ENCODE measurements at places on chromosomes 13 and 19.

- no peak for DNase-seq
Observed at GRCh38 chr13:48320891-48321510, 17.4 kb downstream of the RB1 start.

DNA sequence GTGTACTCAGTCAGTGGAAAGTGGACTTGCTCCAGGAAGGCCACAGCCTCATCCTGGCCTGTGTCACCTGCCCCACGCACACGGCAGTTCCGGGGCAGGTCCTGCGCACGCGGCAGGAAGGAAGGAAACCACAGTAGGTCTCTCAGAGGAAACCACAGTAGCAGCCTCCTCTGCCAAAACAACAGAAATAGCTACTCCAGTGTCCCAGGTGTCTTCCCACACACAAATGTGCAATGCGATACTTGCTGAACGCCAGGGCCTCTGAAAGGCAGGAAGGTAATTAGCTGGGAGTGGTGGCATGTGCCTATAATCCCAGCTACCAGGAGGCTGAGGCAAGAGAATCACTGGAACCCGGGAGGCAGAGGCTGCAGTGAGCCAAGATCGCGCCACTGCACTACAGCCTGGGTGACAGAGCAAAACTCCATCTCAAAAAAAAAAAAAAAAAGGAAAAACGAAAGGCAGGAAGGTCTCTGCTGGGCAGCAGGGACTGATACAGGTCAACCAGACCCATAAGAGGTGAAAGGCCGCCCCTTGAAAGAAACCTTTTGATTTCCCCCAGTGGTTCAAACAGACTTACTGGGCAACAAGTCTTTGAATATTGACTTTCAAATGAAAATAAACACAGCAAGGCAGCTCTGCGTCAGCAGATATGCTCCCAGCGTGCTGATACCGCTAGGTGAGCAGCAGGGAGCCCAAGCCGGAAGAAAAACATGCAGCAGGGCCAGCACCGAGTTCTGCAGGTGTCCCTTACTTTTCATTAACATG, 49.5 kb downstream of the CRYL1 start:
- no peak for DNase-seq

DNA sequence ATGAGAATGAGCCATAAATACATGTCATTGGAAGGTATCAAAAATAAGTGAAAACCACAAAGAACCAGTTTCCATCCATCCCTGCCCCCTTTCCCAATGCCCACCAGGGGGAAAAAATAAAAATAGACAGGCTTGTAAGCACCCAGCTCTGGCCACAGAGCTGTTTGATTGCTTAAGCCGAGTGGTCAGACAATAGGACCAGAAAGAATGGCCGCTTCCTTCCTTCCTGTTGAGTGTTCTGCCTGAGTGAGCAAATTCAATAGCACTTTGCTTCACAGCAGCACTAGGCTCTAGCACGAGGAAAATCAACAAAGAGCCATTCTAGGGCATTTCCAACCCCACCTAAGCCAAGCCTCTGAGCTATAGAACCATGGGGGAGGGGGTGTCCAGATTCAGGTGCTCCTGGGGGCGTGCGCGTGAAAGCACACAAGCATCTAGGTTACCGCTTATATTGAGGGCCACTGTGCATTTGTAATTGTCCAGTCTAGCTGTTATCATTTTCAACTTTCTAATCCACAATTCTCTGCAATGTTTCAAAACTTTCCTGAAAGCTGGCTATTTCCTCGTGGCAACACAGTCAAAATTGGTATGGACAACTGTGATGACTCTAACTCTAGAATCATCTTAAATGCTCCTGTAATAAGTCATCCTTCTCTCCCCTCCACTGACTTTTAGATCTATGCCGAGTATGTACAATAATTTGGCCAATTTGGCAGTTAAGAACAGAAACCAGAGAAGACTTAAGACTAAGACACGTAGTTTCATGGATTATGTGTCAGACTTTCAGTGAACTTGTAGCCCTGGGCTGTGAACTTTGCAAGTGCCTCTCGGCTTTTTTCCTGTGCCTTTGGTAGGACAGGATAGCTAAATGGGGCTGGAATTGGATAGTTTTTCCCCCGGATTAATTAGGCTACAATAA, 64.3 kb downstream of the SPRY2 start:
- DNase-seq: peak; percentile 79

GRCh38 chr13:108322206-108322824, 52.8 kb downstream of the TNFSF13B start:
- DNase-seq: peak; percentile 42

GRCh38 chr19:44694184-44694579, 4.8 kb upstream of the CEACAM16 start:
- DNase-seq: no peak

DNA sequence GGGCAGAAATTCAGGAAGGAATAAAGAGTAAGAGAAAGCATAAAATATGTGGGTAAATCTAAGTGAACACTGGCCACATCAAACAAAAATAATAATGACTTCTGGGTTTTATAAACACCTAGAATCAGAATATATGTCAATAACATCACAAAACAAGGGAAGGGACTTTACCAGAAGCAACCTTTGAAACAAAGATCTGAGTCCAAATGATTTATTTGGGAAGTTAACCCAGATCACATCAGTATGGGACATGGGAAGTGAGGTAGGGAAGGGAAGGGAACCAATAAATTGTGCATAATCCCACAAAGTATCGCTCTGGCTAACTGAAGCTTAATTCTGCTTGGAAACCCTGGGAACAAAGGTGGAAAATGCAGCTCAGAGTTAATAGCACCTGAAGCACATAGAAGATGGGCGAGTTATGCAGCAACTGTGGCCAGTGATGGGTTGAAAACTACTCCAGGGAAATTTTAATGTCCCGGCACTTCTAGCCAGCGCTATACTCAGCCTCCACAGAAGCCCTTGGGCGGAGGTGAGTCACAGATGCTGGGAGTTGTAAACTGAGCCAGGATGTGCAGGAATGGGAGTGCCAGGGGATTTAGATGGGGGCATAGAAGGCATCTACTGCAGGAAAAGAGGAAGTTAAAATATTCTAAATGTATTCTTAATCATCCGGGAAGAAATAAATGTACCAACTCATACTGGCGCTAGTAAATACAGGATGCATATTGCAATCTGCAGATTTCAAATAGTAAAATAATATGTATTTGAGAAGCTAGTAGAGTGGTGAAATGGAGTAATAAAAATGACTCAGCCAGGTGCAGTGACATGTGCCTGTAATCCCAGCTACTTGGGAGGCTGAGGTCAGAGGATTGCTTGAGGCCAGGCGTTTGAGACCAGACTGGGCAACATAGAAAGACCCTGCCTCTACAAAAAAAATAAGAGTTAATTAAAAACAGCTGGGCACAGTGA, 34.2 kb upstream of the CEBPG start:
- no peak for DNase-seq

DNA sequence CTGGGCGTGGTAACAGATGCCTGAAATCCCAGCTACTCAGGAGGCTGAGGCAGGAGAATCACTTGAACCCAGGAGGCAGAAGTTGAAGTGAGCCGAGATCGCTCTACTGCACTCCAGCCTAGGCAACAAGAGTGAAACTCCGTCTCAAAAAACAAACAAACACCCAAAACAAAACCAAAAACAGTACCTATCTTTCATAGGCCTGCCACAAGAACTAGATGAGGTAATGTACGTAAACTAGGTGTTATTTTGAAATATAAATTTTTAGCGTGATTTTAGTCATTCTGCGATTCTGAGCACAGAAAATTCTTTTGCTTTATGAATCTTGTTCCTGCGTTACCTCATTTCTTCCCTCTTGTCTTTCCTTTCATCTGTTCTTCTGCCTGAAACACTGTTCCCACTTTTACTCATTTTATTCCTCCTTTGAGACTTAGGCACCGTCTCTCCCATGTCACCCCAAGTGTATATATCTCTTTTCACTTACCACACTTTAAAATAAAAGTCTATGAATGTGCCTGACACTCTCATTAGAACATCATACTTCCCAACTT, 238.2 kb upstream of the HTR2A start:
- DNase-seq: no peak

- DNase-seq: peak; percentile 36
Observed at GRCh38 chr13:73849292-73849691, 284.9 kb downstream of the KLF12 start.

DNA sequence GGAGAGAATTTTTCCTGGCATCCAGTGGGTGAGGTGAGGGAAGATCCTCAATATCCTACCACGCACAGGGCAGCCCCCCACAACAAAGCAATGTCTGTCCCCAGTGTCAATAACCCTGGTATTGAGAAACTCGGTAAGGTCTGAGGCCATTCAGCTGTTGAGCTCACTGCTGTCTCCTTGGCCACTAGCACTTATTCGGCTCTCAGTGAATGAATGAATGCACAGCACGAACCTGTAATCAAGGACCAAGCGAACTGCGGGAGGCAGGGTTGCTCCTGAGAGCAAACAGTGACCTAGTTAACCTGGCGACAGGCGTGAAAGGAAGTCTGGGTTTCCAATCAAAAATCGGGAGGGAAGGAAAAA, 640 bp downstream of the ZSCAN5A start:
- DNase-seq: no peak

DNA sequence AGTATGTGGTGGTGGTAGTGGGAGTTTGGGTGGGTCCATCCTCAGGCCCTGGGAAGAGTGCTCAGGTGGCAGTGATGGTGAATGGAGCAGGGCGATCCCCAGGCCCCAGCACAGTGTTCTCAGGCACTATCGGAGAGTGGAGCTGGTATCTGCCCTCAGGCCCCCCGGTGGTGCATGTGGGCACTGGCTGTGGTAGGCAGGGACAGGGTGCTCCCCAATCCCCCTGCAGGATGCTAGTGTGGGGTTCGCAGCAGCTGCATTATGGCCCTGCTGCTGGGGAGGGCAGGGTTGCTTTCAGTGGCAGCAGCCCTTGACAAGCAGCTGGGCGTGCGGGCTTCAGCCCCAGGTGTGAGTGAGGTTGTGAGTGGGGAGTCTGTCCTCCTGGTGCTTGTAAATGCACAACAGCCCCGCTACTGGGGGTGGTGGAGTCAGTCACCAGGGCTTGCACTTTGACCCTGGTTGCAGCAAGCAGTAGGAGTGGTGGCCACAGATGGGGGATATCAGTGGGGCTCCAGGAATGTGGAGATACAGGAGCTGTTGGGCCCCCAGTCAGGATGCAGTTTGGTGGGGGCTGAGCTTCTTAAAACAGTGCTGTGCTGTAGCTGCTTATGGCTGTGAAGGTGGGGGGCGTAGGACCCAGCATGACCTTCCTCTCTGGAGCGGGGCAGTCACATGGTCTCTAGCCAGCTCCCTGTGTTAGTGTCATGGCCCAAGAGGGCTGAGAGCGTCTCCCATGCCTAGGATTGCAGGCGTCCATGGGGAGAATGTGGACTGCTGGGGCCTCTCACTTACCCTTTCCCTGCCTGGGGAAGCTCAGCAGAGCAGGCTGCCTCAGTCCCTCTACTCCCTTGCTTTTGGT, 38.7 kb upstream of the ARHGEF7 start:
- DNase-seq: no peak

DNA sequence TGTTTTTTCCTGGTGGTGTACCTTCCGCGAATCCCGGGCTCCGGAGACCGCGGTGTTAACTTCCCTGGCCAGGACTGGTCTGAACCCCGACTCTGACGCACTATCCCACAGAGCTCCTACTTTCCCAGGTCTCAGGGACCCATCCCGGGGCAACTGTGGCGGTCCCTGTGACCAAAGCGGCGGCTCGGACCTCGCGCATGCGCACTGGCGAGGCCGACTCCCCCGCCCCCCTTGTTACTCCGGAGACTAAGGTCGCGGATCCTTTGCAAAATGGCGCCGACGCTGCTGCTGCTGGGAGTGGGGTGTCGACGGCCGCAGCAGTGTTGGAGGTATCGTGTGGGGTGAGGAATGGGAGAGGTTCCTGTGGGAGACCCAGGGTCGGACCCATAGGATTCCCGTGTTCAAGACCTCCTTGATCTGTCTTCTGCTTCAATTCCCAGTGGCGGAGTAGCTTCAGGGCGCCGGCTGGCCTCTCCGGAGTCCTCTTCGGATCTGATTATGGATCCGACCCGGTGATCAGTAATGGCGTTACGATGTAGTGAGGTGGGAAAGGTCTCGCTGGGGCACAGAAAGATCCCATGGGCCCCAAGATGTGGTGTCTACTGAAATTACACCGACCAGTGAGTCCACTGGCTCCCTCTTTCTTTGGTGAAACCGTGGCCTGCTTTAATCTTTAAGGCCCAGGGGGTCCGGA, 66.6 kb upstream of the ZNF527 start:
- no peak for DNase-seq

- DNase-seq: no peak
Observed at GRCh38 chr19:22517496-22518411, 95.6 kb upstream of the ZNF98 start.

GRCh38 chr13:43272851-43273250, 249.5 kb downstream of the DNAJC15 start:
- DNase-seq: no peak

GRCh38 chr19:4518345-4519171, at the start of gene PLIN4:
Gene PLIN4 (minus strand): TSS chr19:4518486. CDS start chr19:4518272, 214 bp downstream.
- DNase-seq: no peak

- peak; percentile 95 for DNase-seq
Observed at GRCh38 chr19:11142528-11143171, 12.9 kb downstream of the SPC24 start.

- peak; percentile 72 for DNase-seq
Observed at GRCh38 chr19:50357178-50358100, 8.0 kb downstream of the NAPSA start.

GRCh38 chr13:27619093-27619727, 1.1 kb downstream of the LNX2 start:
- DNase-seq: peak; percentile 51

GRCh38 chr13:91280801-91281200, 66.7 kb upstream of the MIR17HG start:
- peak; percentile 78 for DNase-seq

GRCh38 chr13:51814825-51815650, 11.1 kb upstream of the DHRS12 start:
- peak; percentile 63 for DNase-seq

DNA sequence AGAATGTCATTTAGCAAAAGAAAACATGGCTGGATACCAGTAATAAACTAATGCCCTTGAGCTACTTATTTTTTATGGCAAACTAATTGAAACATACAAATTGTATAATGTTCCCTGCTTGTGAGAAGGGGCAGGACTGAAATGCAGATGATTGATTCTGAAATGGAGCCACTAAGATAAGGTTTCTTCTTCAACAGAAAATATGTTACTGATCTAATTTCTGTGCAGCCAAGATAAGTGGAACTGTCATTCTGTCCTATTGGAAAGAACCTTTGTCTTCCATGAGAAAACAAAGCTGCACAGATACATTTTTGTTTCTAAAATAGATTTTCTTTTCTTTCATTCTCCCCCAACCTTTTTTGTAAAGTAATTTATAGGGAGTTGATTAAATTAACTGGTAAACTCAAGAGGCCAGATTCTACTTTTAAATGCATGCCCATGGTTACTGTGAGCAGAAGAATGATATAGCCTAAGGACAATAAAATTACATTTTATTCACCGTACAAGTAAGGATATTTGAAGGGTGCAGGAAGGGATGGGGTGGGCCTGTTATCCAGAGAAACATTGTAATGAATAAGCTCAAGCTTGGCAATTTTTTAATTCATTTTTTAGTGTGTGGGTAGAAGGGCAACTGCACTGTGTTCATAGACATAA, 39.9 kb downstream of the STARD13 start:
- DNase-seq: no peak

GRCh38 chr19:8135946-8136618, 13.3 kb downstream of the FBN3 start:
- no peak for DNase-seq
